ENCODE measurements at places on chromosomes 2 and 18.

DNA sequence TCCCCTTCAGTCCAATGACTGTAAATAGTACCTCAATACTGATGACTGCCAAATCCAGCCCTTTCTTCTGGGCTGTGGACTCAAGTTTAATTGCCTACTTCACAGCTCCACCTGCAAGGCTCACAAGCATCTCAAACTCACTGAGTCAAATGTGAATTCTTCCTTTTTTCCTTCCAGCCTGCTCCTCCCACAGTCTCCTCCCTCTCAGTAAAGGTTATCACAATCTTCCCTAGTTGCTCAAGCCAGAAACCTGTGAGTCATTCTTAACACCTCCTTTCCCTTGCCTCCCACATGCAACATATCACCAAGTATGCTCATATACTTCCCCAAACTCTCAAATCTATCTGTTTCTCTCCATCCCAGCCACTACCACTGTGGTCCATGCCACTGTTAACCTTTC, 3.7 kb upstream of the MFSD6 start:
- DNase-seq, result no peak

GRCh38 chr18:65968239-65969004, 217.6 kb downstream of the CDH7 start:
- DNase-seq, result no peak

DNA sequence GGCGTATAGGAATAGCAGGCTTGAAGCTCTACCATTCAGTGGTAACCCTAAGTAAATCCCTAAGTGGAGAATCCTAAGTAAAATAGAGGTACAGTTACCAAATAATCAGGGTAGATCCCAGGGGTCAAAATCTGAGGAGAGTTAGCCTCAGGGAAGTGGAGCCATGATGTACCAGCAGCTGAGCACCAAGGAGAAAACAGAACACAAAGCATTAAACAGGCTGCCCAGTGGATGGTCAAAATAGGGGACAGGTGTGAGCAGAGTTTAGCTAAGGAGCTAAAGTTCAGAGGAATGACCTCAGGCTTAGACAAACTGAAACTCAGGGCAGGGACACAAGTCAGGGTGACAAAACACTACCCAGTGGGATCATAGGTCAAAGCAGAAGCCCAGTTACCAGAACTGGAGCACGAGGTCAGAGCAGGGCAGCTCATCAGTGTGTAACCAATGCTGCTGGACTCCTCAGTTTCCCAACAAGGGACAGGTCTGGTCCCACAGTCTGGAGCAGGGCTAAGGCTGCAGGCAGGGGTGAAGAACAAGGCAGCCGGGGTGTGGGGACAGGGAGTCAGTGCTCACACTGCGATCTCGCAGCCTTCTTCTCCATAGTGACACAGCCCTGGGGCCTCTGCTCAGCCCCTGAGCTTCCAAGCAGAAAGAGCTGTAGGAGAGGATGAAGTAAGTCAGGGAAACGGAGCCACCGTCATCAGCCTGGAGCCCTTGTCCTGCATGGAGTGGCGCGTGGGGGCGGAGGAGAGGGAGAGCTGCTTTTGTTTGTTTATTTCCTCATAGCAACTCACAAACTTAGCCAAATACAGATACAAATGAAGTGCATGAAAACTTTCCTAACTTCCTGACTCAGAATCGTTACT, 264.0 kb downstream of the MREG start:
- no peak for DNase-seq

DNA sequence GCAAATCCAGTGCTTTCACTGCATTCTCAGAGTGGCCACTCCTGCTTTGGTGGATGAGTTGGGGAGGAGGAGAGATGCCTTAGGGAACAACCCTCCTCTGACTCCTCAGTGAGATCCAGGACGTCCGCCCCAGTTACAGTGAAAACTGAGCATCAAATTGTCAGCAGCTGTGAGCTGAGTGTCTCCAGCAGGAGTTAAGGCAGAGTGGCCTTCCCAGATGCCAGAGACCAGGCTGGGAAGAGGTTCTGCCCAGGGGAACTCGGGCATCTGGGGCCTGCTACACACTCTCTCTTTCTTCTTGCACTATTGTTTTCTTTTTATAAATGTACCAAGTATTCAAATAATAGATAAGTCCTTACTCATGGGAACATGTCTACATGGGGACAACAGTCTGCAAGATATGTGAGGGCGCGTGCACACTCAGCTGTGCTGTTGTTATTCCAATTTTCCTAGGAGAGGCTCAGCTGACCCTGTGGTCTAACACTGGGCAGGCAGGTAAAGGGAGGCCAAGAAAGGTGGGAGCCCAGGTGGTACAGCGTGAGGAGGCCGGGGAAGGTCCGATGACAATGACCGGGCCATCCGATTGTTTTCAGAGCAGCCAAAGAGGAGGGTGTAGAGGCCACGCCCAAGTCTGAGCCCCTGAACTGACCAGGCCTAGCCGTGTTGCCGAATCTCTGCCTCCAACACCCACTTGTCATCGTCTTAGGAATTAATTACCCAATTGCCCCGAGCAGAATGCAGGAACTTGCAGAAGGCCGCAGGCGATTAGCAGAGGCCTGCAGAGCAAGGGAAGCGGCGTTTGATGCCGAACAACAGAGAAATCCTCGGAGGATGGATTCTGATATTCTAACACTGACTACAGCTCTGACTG, 166.9 kb downstream of the ANAPC1 start:
- no peak for DNase-seq

DNA sequence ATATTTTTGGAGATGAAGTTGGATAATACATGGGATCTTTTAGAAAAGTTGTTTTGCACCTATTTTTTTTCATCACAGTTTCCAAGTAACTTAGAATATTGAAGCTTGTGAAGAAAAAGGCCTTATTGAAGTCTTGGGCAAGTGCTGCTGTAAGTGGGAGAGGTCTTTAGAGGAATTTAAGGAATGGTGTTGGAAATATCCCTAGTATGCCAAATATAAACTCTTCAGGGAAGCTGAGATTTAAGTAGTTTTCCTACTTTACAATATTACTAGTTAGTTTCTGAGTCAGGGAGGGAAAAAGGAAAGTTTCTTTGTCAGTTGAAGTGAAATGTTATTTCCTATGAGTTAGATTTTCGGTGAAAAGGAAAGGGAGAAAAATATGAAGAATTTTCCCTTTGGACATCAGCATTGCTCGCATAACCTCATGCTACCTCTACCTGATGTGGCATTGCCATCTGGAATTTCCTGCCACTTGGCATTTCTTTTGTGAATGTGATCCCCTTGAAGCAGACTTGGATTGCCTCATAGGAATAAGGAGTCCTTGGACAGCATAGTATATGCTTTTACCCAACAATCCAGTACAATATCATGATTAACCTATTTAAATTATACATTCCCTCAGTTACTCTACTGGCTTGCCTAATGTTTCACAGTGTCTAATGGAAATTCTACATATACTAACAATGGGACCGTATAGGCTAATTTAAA, 12.1 kb downstream of the PLEKHH2 start:
- no peak for DNase-seq

DNA sequence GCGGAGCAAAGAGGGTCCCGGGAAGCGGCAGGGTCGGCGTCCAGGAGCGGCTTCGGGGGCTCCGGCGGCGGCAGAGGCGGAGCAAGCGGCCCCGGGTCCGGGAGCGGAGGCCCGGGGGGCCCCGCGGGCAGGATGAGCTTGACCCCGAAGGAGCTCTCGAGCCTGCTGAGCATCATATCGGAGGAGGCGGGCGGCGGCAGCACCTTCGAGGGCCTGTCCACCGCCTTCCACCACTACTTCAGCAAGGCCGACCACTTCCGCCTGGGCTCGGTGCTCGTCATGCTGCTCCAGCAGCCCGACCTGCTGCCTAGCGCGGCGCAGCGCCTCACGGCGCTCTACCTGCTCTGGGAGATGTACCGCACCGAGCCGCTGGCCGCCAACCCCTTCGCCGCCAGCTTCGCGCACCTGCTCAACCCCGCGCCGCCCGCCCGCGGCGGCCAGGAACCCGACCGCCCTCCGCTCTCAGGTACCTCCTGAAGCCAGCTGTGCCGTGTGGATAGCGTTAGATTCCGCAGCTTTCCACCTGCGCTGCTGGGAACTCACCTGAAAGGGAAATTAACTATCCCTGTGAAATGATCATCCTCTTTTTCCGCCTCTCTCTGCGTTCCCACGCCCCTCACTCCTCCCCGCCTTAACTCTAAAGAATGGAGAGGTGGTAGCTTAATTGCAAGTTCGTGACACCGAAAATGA, 472 bp downstream of the CNOT11 start:
- peak; percentile 55 for DNase-seq

DNA sequence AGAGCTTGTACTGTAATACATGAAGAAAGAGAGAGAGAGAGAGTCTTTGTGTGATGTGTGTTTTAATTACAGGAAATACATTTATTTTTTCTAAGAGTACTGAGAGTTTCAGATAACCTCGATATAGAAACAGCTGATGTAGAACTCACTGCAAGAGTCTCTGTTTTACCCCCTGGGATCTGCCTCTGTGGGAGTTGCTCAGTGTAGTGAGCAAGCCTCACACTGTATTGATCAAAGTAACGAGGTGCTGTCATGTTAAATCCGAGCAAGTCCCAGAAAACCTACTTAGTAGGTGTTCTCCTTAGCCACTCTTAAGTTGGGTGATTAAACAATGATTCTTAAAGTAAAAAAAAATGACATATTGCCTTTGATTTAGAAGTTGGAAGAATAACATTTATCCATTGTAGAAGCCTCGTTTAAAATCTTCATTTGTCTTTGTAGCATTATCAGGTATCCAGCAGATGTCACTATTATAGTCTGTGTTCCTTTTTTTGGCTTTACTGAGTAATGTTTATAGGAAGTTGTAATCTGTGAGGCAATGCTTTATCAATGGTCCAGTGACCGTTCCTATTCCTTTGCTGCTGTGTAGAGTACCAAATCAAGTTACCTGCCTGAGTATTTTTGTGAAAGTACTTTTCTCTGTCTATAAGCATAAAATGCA, 219.0 kb downstream of the MYO3B start:
- no peak for DNase-seq

- DNase-seq, result no peak
Measured at GRCh38 chr18:56112013-56112749, 524.2 kb upstream of the TCF4 start.

DNA sequence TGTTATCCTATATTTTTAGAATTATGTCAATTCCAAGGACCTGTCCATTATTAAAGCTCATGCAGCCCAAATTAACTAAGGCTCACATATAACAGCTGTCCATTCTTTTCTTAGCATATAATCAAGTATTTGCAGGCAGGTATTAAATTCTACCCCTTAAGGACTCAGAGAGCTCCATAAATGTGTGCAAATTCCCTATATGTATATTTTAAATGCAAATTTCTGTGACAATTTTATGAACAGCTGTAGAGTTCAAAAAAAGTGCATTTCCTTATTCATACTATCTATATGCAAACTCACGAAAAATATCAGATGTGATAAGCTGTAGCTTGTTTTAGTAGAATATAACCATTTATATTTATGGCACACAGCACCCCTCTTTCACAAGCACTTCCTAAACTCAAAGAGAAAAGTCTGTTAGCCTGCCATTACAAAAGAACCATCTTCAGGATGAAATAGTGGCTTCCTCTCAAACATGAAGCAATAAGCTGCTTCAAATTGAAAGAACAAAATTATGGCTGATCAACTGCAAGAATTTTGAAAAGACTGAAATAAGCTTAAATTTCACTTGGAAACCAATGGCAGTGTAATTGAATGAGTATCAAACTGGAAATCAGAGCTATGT, 155.0 kb upstream of the REG3G start:
- no peak for DNase-seq

- no peak for DNase-seq
Measured at GRCh38 chr2:61178603-61179545, 16.9 kb downstream of the C2orf74 start.

DNA sequence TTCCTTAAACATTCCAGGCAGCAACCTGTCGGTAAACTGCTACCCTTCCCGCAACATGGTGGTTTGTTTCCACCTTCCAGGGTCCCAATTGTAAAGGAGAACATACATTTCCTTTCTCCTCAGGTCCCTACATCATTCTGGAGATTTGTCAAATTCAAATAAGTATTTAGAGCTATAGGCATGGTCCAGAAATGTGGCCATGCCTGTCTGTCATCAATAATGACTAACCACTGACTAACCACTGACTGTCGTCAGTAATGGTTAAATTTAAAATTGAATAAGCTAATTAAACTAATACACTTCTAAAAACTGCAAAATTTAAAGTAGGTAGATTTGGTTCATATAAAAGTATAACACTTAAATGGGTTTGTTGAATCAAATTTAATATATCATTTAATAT, 984.0 kb upstream of the SLC39A10 start:
- no peak for DNase-seq

DNA sequence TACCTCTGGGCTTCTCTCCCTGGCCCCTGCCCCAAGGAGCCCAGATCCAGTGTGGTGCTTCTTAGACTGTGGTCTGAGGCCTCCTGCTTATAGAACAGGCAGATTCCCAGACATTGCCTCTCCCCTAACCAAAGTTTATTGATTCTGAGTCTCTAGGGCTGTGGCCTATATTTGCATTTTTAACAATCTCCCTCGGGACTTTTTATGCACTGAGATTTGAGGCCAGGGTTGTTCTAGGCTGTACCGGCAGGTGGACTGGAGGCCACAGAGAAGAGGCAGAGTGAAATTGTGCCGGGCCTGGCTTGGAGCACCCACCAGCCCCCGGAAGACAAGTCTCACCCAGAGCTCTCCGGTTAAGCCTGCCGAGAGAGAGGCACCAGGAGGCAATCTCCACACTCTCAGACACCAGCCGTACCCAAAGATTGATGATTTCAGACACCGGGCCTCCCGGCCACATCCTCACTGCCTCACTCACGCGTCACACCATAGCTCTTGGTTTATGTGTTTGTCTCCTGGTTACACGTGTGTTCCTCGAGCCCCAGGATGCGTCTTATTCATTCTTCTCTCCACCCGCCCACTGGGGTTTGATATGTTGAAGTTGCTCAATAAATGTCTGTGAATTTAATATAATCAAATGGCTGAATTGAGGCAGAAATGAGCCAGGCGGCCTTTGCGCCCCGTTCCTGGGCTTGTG, 203.7 kb downstream of the KLHL29 start:
- no peak for DNase-seq

DNA sequence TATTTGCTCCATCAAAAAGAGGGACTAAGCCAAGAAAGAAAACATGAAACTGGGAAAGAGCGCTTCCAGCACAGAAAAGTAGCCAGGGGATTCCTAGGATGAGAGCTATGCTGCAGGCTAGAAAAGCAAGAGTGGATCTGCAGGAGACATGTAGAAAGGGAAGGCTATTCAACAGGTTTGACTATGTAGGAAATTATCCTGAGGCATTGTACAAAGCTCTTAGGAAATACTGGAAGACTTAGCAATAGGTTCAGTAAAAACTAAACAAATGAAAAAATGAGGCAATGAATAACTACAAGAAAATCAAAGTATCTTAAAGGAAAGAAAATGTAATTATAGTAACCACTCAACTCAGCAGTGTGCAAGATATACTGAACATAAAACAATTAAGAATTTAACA, 229.5 kb upstream of the FBXO11 start:
- DNase-seq, result no peak

- no peak for DNase-seq
Measured at GRCh38 chr18:8602040-8602439, 7.2 kb upstream of the RAB12 start.

- no peak for DNase-seq
Measured at GRCh38 chr2:183341057-183341456, 216.8 kb downstream of the NUP35 start.

DNA sequence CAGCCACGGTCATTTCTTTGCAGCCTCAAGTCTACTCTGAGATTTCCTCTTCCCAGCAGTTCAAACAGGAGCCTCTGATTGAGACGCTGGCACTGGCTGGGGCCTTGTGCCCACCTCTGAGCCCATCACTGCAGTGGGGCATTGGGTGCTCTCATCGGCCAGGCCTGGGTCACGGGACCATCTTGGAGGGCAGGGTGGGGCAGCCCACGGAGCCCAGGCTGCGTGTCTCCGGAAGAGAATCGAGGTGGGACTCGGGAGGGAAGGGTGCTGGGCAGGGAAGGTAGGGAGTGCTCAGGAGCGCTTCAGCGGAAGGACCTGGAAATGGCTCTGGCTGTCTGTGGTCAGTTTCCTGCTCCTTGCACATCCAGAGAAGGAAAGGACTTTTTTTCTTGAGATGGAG, 82.4 kb downstream of the RTP5 start:
- no peak for DNase-seq
